ENCODE measurements at places on chromosomes 12 and 14.

GRCh38 chr14:92185559-92185958 is 63.8 kb downstream of the CPSF2 start:
- no peak for DNase-seq

- peak; percentile 55 for DNase-seq
Measured at GRCh38 chr14:42437809-42438208, 831.1 kb downstream of the LRFN5 start.

DNA sequence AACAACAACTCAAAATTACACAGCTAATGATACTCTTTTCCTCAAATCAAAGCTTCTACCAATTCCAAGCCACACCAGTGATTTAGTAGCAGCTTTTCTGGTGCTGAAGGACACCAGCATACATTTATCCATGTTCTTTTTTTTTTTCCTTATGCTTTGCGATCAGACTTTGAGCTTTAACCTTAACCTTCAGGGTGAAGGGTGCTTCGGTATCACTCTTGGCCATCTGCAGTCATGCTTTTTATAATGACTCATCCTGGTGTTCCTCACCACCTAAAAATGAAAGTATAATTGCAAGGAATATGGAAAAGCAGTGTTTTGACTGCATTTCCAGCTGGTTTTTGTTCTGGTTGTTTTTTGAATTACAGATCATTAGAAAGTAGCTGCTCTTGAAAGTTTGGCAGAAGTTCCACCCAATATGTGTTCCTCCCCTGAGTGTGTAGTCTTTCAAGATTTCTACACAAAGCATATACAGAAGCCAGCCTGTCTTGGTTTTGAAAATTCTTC is 1.3 kb upstream of the SLC41A2 start:
- DNase-seq: peak; percentile 69

DNA sequence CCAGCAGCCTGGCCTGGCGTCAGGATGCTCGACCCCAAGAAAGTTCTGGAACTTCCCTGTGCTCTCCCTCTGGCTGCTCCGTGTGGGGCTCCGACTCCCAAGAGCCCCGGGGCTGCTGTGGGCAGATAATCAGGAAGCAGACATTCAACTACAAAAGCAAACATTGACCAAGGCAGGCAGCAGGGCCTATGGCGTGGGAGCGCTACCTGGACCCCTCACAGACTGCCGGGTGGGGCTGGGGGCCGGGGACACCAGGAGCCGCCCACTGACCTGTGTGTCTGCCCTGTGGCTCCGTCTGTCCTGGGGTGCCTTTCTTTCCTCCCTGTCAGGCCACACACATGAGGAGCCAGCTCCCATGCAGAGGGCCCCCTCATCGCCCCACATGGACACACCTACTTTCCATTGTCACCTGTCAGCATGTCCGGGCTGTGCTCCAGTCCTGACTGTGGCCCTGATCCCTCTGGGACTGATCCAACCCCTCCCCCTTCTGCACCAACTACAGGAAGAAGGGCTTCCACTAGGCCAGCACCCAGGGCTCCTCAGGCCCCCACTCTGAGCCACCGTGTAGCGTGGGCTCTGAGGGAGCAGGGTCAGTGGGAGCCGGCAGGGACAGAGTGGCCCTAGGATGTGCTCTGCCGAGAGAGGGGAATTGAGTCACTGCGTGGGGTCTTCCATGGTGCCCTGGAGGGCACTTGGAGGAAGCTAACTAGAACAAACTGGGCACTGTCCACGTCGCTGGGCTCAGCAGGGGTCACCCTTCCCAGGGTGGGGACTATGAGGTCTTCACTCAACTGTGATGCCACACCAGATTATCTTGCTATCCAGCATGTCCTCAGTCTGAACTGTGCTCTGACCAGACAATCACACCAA is 215.4 kb upstream of the C14orf180 start:
- DNase-seq: no peak

DNA sequence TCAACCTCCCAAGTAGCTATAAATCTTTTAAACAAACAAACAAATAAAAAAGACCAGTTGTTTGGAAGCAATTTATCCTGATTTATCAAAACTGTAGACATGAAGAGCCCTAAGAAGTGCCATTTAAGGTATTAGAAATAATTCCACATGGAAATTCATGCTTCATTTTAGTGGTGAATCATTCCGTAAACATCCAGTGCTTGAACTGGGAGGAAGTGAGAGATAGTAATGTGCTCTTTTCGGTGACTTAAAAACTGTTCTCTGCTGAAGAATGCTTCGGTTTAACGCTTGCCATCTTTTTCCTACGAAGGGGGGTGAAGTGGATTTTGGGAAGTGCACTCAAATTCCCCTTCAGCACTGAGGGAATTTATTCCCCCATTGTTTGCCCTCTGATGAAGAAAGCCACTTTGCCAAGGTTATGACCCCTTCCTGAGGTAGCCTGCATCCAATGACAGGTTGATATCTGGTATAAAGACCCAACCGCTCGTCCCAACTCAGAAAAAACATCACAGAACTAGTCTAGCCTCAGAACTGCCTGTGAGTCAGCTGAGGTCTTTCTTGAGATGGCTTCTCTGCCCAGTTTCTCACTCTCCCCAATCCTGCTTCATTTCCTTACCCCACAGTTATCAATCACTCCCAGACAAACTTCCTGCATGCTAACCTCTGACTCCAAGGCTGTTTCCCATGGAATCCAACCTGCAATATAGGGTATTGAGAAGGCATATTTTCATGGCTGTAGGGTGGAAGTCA is 244.1 kb downstream of the AEBP2 start:
- DNase-seq: no peak

- DNase-seq: no peak
Measured at GRCh38 chr14:74505831-74506230, 12.3 kb downstream of the ISCA2 start.

DNA sequence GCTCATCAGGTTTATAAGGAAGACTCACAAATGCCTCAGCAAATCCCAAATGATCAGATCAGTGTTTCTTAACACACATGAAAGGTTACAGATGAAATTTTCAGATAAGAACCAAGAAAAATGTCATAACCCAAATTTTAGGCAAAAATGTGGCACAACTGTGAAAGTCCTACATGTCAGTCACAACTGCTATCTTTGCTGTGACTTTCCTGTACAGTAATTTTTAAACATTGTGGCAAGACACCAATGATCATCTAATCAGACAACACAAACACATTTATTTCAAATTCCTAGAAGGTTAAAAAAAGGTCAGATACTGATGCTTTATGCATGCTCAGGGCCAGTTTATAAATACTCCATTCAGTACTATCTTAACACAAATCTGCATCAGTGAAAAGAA is 31.1 kb downstream of the NUDT4 start:
- DNase-seq: no peak

DNA sequence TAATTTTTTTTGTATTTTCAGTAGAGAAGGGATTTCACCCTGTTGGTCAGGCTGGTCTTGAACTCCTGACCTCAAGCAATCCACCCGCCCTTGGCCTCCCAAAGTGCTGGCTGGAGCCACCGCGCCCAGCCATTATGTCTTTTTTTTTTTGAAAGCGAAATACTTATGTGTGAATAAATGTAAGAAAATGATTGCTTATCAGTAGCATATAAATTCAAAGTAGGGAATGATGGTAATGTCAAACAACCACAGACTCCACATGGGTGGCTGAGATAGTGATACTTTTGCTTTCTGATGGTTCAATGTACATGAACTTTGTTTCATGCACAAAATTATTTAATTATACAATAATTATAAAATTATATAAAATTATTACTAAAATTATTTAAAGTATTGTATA is 75.8 kb downstream of the PAPLN start:
- peak; percentile 83 for DNase-seq

DNA sequence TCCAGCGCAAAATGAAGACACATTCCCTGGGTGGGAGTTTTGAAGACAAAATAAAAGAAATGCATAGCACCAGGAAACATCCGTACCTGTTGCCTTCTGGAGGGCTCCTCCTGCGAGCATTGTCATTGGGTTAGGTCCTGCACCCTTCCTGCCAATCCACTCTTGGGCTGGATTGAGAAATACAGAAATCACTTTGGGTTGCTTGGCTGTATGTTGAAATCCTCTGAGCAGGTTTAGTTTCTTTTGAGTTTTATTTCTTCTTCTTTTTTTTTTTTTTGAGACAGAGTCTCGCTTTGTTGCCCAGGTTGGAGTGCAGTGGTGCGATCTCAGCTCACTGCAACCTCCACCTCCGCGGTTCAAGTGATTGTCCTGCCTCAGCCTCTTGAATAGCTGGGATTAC is 67.6 kb downstream of the ARF6 start:
- DNase-seq: no peak

DNA sequence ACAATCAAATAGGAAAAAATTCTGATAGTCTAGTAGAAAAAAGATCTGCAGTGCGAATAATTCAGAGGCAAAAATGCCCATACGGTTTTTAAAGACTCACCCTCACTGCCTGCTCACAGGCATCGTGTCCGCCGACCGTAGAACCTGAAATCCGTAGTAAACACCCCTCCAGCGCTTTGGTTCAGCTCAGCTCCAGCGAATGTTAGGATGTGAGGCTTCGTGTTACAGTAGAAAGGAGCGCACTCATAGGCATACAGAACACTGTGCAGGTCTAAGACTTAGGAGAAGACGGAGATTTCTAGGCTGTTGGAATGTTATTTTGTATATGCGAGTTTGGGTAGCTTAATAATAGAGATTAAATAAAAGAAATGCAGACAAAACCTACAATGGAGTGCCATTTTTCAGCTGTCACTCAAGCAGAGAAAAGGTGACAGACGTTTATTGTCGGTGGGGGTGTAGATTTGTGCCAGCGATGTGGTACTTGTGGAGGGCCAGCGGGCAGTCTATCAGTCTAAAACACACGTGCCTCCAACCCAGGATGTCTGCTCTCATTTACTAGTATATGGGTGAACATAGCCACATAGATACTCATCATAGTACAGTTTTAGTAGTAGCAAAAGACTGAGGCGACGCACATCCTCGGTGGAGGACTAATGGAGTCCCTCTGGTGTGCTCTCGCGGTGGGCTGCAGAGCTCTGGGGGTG is 25.7 kb downstream of the SFSWAP start:
- no peak for DNase-seq

GRCh38 chr14:85250414-85251189 is 279.3 kb upstream of the FLRT2 start:
- peak; percentile 42 for DNase-seq

GRCh38 chr12:685388-685787 is 22.1 kb upstream of the NINJ2 start:
- DNase-seq: peak; percentile 79

GRCh38 chr12:109295764-109296425 is 13.2 kb downstream of the FOXN4 start:
- no peak for DNase-seq

DNA sequence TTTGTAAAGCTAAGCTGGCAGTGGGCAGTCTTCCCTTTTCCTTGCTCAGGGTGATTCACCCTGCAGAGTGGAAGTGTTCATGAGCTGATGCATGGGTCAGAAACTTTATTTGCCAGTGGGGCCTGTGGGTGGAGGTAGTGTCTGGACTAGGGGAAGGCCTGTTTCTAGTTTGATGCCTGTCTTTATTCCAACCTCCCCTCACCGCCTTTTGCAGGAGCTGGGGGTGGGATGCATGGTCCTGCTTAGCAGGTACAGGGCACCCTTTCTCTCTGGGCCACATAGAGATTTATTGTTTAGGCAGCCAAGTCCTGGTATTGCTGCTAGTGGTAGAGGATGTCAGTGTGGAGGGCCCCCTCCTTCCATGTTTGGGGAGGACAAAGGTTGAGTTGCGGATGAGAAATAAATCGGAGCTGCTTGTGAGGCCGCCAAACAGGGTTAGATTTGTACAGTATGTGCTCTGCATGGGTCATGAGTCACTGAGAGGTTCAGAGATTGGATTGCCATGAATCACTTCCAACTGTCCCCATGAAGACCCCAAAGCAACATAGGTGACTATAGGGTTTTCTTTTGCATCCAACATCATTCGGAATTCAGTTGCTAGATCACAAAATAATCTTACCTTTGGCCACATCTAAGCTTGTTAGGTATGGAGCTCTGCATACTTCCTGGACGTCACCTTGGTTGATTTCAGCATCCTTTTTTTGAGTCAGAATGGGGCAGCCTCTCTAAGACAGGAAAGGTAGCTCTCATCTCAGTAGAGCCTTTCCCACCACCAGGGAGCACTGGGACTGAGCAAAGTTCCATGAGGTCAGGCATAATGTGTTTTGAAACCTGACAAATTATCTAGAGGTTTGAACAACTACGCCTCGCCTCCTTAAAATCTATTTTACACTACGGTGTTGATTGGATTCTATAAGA is 8.8 kb downstream of the SMOC1 start:
- DNase-seq: no peak

DNA sequence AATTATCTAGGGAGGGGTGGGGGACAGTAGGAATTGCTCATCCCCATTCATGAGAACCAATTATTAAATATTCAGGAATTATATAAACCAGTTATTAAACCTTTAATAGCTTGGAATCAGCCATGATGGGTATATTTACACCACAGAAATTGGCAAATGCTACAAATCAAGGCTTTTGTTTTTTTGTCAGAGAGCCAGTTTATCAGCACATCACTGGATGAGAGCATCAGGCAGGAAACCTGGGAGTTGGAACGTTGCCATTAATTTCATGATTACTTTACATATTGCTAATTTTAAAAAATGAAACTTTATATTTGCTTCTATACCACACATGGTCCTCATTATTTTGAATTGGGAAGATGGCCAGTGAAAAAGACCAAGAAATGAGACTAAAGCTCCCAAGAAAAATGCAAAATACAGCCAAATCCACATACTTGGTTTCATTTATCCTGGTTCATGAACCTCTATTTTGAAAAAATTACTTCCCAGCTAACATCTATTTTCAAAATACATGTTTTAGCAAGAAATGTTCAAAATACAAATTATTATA is 48.4 kb downstream of the ATL1 start:
- DNase-seq: no peak
